Right kidney (tissue), 9 donors: ENCODE measurements at places on chromosomes 5 and 9.
A peak's percentile ranks its signal among the peaks of the same experiment; 100 is the strongest.

- no peak for DNase-seq
Measured at GRCh38 chr9:121772600-121773285, 121.3 kb downstream of the DAB2IP start.

GRCh38 chr5:8953911-8954438 lies 591.9 kb downstream of the SEMA5A start:
- no peak for DNase-seq

DNA sequence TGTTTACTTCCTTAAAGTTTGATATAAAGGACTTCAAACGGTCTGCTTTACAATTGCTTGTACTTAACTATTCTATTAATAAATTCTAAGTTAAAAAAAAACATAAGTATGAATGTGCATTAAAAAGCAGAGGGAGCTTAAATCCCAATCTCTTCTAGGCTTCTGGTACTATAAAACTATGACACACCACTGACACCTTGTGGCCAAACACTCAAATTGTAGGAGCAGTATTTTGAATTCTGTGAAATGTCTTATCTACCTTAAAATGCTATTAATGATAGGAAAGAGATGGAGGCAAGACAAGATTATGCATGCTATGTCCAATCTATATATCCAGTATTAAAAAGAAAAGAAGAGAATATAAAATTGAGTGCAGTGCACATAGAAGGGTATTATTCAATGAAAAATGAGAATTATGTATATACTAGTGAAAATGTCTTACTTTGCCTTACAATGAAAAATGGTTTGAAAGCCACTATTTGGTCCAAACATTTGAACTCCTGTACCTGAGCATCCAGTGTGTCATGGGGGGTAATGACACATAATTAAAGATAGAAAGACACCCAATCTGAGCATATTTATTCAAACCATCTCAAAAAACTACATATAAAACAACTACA lies 87.6 kb downstream of the ERP44 start:
- no peak for DNase-seq

- no peak for DNase-seq
Measured at GRCh38 chr9:97866300-97866699, 13.3 kb downstream of the FOXE1 start.

DNA sequence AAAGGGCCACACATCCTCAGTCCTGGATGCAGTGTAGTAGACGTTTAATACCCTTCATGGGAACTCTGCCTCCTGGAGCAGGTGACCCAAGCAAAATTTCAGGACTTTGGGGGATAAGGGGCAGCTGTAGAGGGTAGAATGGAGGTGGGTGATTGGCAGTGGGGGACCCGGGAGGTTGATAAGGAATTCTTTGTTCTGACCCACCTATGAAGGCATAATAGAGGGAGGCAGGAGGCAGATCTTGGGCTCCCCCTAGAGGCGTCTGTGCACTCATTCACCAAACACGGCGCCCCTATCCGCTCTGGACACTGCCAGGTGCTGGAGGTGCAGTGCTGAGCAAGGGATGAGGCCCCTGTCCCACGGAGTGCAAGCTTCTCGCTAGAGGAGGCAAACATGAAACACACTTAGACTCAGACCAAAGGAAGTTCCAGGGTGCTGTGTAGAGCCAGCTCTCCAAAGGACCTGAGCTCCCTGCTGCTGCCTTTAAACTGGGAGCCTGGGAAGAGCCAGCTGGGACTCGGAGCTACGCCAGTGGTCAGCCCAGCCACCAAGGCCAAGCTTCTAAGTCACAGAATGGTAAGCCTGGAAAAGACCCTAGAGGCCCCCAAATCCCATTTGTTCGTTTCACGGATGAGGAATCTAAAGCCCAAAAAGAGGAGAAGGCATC lies 7.7 kb downstream of the IL17B start:
- no peak for DNase-seq

DNA sequence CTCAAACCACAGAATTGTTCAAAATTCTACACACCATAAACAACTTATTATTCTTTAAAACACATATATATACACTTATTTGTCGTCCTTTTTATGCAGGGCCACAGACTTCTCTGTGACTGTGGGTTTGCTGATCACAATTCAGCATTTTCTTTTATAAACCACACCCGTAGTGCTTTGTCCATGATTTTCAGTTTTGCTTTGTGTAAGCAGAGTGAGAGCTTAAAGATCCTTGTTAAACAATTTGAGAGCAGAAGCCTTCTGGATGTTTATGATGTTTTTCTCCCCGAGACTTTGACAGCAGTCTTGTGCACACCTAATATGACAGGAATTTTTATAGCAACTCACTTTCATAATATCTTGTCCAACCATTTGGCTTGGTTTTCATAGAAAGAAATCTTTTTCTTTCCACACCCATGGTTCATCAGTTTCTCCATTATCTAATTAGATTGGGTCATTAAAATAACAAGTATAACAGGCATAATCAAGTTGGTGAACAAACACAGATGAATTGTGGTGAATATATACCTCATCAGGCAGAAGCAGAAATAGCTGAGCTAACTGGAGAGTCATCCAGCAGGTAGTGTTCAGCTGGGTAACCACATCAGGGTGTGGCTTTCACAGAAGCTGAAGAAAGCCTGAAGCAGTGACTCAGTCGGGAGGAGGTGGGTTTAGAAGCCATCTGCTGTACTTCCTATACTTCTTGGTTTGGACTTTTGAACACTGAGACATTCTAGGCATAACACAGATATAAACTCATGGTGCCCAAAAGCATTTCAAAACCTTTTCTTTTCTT lies 232.8 kb downstream of the DOCK8 start:
- DNase-seq: no peak

DNA sequence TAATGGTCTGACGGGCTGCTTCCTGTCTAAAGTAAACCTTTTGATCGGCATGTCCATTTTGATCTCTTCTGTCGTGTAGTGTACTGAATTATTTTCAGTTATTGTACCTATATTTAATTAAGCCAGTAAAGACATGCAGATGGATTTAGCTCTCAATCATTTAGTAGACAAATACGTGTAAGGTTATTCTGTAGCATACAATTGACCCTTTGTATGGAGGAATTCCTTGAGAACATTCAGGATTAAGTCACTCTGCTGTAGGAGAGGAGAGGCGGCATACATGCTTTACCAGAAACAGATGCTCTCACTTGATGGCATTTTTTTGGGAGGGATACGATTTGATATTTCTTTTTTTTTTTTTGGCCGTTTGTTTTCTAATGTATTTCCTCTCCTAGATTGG lies 141.0 kb downstream of the PBX3 start:
- no peak for DNase-seq

DNA sequence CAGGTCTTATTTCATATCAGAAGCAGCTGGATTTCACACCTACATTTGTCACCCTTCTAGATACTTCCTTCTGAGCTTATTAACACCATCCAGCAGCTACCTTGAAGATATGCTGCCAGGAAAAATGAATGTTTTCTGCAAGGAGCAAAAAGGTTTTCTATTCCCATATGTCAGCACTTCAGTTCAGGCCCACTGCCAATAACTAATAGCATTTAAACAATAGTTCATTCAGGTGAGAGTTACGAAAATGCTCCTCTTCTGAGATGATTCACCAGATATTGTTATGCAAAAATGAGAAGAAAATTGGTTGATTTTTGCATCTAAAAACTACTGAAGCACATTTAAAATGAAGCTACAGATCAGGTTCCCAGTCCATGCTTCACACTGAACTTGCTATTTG lies 56.4 kb upstream of the ISL1 start:
- no peak for DNase-seq

DNA sequence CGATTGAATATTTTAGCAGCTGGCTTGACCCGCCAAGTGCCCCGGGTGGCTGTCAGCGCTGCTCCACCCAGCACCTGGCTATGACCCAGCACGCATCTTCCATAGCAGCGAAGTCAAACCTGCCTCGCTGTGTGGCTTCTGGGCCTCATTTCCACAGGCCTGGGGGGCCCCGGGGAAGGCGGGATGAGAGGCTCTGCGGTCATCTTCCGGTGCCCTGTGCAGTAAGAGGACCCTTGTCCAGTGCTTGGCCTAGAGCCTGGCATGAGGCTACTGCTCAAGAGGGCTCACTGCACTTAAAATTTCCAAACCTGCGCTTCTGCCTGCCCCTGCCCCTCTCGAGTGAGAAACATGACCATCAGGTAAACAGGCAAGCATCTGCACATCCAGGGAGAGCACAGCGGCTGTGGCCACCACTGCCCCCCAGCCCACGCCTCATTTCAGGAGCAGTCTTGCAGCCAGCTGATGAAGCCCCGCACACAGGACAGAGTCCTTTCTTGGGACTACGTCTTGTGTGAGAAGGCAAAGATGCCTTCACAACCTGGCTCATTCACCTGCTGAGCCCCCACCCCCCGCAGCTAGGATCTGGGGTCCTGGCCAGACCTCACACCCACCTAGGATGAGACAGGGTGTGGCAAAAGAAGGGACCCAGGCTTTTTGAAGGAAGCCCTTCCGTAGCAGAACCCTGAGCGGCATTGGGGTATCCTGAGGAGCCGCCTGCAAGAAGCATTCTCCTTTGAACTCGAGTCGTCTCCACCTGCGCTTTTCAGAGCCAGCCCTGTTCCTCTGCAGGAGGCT lies 69.5 kb upstream of the UNC5A start:
- no peak for DNase-seq

DNA sequence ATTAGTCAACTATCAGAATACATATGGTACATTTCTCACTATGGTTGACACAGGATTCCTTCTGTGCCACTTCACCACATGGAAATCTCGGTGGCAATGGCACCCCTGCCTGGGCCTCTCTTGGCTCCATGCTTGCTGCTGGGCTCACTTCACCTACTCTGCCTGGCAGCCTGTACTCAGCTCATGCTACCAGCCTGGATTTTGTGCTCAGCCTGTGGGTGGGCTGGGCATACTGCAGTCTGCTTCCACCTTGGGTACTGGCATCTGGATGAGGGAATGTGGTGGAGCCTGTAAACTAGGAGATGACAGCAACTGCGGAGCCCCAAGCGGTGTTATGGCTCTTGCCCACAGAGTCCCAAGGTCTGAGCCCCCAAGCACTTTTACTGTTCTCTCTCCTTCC lies 604.1 kb downstream of the MTRR start:
- DNase-seq: no peak

DNA sequence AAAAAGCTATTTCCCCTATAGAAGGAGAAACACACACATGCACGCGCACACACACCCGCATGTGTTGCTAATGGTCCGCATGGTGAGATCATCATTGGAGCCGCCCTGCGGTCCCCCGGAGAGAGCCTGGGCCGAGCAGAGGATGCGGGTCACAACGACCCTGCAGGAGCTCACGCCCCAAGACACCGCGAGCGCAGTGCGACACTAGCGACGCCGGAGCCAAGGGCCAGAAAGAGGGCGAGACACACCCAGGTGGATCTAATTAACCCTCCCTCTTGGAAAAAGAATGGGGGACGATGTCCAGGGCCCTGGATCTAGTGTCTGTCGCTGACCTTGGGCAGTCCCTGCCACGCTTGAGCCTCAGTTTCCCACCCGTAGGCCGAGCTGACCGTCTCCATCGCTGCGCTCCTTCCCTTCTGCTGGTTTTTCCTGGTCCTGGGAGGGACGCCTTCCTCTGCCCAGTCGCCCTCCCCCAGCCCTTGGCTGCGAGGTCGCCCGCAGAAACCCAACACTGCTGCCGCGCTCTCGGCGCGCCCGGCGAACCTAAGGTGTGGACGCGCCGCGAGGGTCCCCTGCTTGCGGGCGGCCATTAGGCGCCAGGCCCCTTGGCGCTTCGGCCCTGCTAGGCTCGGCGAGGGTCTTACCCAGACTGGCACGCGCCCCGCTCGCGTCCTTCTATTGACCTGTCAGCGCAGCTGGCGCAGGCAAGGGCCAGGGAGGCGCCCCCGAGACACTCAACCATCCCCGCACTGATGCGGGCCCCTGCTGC lies 47.5 kb upstream of the RNF20 start:
- DNase-seq: no peak

DNA sequence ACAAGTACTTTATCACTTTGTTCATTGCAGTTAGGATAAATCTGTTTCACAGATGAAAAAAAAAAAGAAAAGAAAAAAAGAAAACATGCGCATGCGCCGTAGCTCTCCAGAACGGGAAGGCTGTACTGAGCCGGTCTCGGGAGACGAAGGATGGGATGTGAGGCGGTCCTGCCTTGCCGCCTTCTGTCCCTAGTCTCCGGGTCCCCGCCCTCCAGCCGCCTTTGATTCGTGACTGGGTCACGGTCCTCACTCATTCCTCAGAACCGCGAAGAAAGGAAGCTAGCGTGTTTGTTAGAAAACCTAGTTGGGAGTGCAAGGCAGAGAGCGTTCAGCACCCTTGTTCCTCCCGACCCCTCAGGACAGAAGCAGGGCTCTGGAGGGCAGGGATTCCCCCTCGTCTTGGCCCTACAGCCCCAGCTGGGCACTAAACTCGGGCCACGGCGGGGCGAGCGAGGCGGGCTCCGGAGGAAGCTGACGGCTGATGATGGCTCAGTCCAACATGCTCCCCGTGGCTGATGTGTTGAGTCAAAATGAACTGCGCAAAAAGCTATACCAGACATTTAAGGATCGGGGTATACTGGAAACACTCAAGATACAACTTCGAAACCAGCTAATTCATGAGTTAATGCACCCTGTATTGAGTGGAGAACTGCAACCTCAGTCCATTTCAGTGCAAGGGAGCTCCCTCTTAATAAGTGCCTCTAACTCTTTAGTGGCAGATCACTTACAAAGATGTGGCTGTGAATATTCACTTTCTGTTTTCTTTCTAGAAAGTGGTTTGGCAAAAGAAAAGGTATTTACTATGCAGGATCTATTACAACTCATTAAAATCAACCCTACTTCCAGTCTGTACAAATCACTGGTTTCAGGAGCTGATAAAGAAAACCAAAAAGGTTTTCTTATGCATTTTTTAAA lies 40.0 kb downstream of the CPLANE1 start:
- DNase-seq: peak; percentile 21

- no peak for DNase-seq
Measured at GRCh38 chr9:83299571-83299970, 236.6 kb upstream of the RASEF start.

GRCh38 chr9:75108571-75108970 lies 20.3 kb downstream of the OSTF1 start:
- no peak for DNase-seq

- DNase-seq: peak; percentile 54
Measured at GRCh38 chr5:172683264-172683644, 42.2 kb downstream of the NEURL1B start.

GRCh38 chr5:62934319-62934718 lies 355.7 kb downstream of the LRRC70 start:
- DNase-seq: no peak

- no peak for DNase-seq
Measured at GRCh38 chr5:5798041-5798440, 375.6 kb downstream of the ICE1 start.

DNA sequence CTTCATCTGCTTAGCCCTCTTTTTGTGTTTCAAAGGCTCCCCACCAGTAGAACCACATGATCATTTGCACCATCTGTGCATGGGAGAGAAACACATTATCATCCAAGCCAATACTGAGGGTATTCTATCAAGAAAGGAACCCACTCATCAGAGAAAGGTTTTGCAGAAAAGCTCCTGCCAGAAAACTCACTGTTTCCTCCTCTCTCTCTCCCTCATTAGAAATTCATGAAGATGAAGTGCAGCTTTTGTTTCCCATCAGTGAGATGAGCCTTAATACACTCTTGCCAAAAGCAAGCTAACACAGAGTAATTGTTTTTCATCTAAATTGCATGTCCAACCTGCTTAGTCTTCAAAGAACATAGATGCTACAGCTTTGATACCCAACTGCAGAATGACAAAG lies 142.4 kb upstream of the GRAMD2B start:
- DNase-seq: no peak

GRCh38 chr9:112864982-112865381 lies 25.7 kb downstream of the SLC46A2 start:
- DNase-seq: no peak

GRCh38 chr9:6243746-6244145 lies 28.1 kb downstream of the IL33 start:
- no peak for DNase-seq

- DNase-seq: no peak
Measured at GRCh38 chr5:159951834-159952233, 35.6 kb downstream of the ADRA1B start.

- DNase-seq: no peak
Measured at GRCh38 chr5:43209833-43210232, 17.8 kb downstream of the NIM1K start.
